Posterior vena cava (tissue), 2 donors: ENCODE measurements at places on chromosomes 7 and 10. TPM values are rescaled to one million over a fixed set of nuclear protein-coding genes. Genes with fewer than 3 reads are reported as not detected.

DNA sequence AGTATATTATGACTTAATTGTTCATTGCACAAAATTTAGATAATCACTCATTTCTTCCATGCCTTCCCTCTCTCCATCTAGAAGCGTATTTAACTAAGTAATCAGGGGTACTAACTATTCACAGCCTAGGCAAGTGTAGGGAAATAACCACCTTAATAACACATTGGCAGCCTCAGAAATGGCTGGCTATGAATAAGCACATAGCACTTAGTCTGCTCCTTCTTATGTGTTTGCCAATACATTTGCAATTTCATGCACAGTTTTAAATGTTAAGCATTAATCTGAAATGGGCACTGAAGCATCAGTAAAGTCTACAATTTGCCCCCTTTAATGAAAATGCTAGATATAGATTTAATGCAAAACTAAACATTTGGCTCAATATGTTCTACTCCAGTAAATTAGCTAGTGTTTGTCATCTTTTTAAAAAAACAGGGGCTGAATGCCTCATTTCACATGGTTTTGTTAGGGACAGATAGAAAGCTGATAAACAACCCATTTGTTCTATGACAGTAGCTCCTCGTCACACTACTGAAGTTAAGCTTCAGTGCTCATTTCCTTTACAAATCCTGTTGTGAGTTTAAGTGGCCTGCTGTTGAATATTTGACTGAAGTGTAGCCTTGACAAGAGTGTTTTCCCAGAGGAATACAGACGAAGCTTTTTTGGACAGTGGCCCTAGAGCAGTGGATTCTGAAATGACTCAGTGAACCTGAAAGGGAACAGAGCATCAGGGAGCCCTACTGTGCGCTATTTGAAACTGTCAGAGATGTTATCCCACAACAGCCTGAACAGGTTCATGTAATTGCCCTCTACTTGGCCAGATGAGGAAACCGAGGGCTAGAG lies 30.5 kb downstream of the HHEX start:
- no peak for DNase-seq

DNA sequence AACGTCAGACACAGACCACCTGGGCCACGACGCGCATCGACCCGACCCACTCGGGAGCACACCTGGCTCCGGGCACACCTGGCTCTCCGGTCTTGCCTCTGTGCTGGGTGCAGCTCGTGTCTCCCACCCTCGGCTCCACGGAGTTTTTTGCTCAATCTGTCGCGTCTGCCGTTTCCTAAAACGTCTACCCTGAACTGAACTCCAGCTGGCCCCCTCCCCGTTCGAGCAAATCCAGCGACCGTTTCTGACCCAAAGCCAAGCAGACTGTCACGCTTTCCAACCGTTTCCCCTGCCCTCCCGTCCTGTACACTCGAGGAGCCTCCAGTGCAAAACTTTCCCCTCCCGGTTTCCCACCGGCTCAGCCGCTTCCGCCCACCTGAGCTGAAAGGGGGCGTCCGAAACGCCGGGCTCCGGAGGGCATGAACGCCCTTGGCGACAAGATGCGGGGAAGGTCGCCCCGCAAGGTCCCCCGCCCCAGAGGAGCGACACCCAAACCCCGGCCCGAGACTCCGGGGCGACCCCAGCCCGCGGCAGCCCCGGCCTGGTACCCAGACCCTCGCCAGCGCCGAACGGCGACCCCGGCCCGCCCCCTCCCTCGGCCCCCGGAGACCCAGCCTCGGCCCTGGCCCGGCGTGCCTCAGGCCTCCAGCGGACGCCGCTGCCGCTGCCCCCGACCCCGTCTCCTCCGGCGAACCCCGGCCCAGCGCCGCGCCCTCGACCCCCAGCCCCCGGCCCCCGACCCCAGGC lies 557 bp downstream of the CYTH3 start:
- peak; percentile 85 for DNase-seq

DNA sequence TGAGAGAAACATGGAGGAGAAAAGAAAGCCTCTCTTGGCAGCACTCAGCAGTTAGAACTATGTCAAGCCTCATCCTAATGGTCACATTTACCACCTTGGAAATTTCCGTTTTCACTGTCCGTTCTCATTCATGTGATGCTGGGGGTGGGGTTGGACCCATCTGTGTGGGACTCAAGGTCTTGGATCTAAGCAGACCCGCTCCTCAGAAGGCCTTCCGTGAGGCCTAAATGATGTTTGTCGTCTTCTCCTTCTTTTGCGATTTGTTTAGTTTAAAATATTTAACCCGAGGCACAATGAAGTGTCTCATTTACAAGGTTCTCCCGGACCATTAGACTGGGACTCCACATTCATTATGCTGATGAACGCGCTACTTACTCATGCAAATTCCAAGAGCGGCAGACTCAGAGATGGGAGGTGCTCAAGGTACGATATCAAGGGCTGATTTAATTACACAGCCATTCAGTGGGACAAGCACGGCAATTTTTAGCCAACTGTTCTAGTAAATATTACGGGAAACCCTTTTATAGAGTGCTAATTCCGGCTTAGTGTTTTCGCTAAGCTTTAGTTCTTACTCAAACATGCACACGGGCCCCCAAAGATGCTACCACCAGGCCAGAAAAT lies 109.1 kb upstream of the EFCAB10 start:
- no peak for DNase-seq

DNA sequence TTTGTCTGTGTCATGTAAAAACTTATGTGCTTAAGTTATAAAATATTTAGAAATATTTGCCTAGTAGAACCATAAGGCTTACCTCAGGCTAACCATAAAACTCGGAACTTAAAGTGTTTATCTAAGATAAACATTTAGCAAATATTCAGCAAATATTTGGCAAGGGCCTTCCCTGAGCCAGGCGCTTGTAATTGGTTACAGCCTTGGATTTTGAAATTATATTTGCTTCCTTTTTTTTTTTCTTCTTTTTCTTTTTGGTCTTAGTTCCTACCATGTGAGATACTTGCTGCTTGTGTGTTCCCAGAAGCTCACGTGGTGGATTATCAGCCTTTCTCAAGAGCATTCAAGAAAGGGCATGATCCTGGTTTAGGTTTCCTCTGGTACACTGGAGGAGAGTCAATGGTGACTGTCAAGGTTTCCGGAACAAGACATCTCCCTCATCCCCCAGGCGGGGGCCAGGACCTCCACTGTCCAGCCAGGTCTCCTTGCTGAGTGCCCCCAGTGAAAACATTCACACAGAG lies 5.2 kb upstream of the BRI3 start:
- DNase-seq = no peak

MALSU1 gene
- total RNA-seq = 42.0 TPM

DNA sequence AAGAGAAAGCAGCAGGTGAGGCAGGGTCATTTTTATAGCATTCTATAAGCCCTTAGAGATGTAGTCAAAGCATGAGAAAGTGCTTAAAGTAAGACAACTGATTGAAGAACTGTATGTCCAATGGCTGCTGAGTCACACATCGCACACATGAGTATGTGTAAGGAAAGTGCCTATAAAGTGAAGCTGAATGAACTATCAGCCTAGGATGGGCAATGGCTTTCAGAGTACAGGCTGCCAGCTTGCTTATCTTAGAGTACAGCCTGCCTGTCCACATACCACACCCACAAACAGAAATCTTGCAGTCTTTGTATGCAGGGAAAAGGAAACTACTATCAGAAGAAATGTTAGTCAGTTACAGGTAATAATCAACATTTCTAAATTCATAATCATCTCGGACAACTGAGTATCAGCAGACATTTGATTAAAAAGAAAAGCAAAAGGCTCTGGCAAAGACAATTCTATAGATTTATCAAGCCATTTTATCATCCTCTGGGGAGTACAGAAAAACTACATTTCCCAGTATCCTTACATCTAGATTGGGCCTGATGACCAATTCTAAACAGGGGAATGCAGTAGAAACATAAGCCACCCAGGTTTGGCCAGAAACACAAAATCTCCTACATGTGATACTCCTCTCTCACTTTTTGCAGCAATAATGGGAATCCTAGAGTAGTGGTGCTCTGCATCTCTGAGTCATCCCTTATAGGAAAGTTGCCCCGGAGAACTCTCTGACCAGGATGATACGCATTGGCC lies 16.2 kb upstream of the EPHB6 start:
- no peak for DNase-seq

AMPH gene
- total RNA-seq = 7.3 TPM

AGR3 gene
- total RNA-seq = not detected

DNA sequence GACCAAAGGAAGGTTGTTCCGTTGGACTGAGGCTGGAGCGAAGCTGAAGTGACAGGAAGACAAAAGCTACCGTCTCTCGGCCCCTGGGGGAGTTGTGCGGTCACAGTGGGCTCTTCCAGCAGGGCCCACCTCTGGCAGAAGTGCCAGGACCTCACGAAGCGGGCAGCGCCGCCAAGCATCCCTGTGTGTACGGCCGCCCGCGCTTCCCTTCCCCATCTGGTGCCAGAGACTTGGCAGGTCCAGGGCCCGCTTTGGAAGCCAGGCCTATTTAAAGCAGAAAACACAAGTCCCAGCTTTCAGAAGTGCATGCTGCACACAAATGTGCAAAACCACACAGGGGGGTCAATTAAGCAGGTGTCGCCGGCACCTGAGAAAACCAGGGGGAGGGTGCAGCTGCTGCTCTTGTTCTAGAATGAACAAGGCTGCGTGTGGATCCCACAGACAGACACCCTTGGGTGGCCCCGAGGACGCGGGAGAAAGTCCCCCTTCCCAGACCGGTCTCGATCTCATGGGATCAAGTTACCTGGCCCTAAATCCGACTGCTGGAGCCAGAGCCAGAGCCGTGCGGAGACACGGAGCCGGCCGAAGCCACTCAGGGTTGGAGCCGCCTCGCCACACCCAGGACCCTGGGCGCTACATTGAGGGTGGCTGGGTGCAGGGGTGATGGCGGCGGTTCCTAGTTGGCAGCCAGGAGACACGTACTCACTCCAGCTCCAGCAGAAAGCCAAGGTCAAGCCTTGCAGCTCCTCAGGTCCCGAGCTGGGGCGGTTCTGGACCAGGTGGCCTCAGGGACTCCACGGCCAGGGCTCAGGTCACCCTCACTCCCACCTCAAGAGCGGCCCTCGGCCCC lies 51.8 kb upstream of the PPP2R2D start:
- peak; percentile 76 for DNase-seq

CTAGE15 gene
- total RNA-seq = 0.37 TPM
